ENCODE measurements at places on chromosomes 5 and 9.

- DNase-seq: peak; percentile 51
These were observed 11.1 kb upstream of the RXRA start for GRCh38 chr9:134314950-134315715.

DNA sequence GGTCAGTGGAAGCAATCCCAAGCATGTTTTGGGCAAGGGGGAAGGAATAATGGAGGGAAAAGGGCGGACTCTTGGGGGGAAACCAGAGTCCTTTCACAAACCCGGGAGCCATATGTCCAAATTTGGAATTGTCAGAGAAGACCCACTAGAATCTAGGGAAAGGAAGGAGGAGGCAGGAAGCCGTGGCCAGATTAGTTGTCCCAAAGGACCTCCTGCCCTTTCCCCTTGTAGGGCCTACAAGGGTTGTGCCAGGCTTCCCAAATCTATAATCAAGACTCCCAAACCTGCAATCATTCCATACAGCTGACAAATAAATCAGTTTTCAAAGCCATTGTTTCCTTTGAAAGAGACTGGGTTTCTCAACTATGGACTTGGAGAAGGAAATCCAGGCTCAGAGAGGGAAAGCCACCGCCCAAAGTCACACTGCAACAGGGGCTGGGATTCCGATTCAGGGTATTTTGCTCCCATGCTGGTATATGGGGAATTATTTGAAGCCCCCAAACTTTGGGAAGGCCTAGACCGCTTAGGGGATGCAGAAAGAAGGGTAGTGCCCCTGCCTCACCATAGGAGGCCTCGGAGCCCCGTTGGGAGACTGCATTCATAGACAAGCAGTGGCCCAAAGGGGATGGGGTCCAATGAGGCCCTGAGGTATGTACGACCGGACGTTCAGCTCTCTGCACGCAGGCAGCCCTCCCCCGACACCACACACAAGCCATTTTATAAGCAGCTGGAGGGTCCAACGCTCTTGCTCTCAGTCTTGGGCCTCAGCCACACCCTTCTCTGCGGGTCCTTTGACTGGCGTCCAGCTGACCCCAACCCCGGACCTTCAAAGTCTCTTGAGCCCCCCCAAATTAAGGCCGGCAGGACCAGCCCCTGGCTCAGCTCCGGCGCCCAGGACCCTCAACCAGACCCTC is 815 bp downstream of the ANXA6 start:
- peak; percentile 68 for DNase-seq

DNA sequence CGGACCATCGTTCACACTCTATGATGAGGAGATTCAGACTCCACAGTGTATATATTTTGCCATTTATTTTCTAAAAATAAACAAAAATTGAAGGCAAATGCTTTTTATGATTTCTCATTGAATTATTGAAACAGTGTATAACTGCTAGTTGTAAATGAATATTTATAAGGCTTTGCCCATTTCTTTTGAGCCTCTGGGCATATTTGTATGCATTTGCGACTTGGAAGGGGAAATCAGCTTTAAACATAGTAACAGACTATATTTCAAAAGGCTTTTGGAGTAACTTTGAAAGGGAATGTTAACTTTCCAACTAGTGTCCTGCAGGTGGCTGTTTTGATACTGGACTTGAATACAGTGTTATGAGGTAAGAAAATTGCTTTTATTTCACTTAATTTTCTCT is 26.0 kb downstream of the MRPL22 start:
- DNase-seq: no peak

DNA sequence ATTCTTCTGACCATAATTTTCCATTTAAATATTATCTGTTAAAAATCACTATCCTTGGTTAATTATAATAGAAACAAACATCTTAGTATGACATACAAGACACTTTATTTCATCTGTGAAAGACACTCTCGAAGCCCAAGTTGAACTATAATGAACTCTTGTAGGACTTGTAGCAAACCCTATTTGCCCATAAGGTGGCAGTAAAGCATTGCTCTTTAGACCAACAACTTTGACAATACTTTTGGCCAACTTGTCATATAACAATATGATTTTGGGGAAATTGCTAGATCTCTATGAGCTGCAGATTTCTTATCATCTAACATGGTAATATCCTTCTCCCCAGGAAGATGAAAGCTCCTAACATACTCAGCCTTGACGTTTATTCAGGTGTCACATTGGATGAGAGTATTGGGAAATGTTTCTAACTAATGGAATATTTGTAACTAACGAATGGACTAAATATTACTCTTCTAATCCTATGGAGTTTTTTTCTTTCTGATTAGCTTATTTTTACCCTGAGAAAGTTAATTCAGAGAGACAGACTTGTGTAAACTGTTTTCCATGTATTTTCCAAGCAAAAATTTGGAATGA is 11.0 kb downstream of the SPINK14 start:
- peak; percentile 85 for DNase-seq

DNA sequence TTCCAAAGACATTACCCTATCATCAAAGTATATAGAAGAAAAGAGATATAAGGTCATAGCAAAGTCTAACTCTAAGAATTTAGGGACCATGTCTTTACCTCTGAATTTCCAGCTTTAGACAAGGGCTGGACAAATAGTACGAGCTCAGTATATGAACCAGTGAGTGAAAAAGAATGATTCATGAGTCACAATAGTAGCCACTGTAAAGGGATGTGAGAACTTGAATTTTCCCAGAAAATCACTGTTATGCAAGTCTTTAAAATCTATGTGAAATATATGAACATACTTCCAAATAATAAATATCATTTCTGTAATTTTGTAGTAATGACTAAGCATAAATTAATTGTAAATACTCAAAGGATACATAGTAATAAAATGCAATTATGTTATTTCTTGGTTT is 305.9 kb upstream of the PRR16 start:
- no peak for DNase-seq

DNA sequence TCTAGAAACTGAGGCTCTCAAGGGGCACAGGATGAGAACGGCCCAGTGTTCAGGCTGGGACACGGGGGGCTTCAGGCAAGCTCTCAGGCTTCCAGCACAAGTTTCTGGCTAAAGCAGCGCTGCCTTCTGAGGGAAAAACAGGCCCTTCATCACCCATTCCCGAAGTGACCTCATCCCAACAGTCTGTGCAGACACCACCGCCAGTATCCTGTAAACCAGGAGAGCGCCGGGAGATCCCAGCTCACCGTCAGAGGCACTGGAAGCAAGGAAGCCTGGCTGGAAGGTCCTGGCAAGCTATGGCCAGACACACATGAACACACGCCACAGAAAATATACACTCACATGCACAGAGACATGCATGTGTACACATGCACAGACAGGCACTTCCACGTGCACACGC is 8.8 kb downstream of the SLC12A7 start:
- DNase-seq: no peak

DNA sequence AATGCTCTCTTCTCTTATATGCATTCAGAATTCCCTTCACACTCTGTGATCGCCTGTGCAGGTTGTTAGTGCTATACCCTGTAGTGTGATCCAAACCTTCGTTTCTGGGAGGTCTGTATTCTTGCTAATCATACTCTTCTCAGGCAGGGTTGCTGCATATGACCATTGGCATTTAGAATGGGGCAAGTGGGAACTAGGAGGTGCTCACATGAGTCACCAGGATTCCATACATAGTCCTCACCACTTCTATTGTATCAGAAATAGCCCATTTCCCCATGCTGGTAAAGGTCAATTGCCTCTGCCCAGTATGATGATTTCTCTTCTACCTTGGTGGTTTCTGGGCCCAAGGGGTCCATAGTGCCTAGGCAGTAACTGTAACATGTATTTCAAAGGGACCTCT is 443.5 kb upstream of the CDH6 start:
- DNase-seq: no peak

DNA sequence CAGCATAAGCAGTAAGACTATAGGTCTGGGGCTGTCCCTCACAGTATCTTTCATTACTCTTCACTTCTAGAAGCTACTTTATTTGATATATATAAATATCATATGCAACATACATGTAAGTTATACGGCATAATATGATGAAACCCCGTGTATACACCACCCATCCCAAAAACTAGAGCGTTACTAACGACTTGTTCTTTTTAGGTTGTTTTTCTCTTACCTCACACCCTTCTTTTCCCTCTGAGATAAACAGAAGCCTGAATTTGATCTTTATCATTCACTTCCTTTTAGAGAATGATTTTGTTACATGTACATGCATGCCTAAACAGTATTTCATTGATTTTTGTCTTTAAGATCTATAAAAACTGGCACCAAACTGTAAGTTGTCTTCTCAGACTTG is 3.7 kb downstream of the TRMO start:
- DNase-seq: no peak

GRCh38 chr9:113467183-113467582 is 3.7 kb downstream of the RGS3 start:
- DNase-seq: no peak

DNA sequence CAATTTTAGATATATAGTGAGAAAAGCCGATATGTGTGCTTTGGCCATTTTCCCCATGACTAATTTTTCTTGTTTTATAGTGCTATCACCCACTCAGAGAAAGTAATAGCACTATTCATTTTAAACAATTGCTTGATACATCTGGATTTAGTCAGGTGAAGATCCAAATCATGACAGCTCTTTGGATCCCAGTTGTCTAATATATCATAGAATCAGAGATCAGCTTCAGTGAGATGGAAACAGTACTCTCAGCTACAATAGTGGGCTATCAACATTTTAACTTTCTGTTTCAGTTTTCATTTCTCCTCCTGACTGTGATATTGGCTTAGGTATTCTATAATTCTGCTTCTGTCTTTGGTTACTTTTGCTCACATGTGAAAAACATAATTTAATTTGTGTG is 38.7 kb downstream of the VCAN start:
- no peak for DNase-seq

GRCh38 chr5:179803651-179804554 is 2.8 kb downstream of the MGAT4B start:
- no peak for DNase-seq

GRCh38 chr9:114003351-114003750 is 74.7 kb downstream of the AMBP start:
- no peak for DNase-seq

DNA sequence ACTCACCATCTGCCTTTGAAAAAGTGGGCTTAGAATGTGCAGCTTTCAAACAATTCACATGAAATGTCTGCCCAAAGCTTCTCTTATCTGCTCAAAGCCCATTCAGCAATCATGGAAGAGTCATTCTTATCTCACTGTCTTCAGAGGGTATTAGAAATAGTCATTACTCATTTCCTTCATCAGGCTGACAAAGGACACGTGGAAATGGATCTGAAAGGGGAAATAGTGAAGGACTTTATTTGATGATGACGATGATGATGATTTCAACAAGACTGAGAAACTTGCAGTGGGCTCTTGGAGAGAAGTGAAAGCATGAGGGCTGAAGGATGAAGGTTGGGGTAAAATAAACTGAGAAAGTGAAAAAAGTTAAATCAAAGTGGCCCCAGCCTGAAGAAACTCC is 194.3 kb downstream of the SMARCA2 start:
- DNase-seq: no peak

DNA sequence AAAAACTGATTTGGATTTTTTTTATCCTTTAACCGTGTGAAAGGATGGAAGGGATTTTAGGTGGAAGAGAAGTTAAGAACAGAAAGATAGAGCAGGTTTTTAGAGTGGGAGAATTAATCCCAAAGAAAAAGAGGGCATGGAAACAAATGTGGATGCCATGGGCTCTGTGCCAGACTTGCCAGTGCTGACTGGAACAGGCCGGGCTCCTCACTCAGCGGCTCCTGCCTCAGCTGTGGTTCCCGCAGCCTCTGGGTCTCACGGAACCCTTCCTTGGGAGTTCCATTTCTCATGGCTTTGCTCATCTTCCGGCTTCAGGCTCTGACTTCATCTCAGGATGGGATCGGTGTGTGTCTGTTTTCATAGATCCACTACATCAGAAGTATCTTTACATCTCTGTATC is 30.4 kb upstream of the SLC2A8 start:
- no peak for DNase-seq

DNA sequence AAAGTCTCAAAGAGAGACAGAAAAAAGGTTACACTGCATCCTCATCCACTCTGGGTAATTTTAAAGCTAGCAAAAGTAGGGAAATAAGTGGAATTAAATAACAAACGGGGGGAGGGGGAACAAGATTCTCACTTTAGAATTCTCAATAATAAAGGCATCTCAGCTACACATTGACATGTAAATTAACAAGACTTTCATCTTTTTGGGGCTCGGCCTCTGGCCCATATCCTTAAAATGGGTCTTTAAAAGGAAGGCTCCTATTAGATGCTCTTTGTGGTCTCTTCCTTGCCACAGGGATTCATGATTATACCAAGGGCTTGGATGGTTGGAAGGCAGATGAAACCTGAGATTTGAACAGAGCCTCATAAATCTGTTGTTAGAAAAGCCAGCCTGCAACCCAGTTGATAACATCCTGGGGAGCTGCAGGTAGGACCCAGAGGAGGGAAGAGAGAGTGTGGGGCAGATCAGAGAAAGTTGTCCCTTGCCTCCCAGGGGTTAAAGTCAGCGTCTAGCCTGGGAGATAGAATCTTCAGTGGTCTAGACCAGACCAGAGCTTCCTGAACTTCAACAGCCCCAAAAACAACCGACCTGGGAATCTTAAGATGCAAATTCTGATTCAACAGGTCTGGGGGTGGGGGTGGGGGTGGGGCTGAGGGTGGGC is 135.9 kb downstream of the GCNT1 start:
- DNase-seq: no peak

- peak; percentile 93 for DNase-seq
These were observed 180.7 kb downstream of the KDM4C start for GRCh38 chr9:6938447-6938846.

DNA sequence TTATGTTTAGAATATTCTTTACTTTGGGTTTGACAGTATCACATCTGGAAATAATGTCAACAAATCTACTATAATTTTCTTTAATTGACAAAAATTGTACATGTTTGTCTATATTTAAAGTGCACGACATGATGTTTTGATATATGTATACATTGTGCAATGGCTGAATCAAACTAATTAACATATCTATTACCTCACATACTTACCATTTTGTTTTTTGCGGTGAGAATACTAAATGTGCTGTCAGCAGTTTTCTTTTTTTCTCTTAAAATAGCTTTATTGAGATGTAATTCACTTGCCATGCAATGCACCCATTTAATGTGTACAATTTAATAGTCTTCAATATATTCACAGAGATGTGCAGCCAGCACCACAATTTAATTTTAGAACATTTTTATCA is 10.6 kb upstream of the C6 start:
- DNase-seq: no peak

- DNase-seq: no peak
These were observed 237.6 kb downstream of the NNT start for GRCh38 chr5:43840424-43841125.

DNA sequence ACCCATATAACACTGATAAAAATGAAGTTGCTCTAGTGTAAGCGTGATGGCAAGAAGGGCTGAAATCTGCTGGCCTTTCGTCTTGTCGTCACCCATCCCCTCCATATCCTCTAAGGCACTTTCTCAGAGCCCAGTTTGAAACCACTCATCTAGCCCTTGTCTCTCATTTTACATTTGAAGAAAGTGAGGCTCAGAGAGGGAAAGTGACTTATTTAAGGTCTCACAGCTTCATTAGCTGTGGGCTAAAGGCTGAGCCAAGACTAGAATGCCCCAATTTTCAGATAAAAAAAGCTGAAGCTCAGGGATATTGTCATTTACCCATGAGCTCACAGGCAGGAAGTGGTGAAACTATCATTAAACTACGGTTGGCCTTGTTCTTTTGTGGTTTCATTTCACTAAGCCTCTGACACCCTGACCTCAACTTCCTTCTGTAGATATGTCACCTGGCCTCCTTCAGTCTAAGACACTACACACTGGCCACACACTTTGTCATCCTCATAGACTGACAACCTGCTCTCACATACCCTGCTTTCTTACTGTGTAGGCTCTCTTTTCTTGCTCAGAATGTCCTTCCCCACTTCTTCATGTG is 176.7 kb upstream of the DMAC1 start:
- no peak for DNase-seq

- no peak for DNase-seq
These were observed 35.5 kb upstream of the B4GALT1 start for GRCh38 chr9:33202552-33203201.

All from cardiac muscle cell (in vitro differentiated cells and primary cell).